Stimulated activated CD8-positive, alpha-beta memory T cell treated with anti-CD3 and anti-CD28 coated beads, Interleukin-12 subunit alpha, Interleukin-12 subunit beta, amount 100 ng/mL, for 4 hours (primary cell): ENCODE measurements at places on chromosomes 11 and 22.
A peak's percentile ranks its signal among the peaks of the same experiment; 100 is the strongest.

DNA sequence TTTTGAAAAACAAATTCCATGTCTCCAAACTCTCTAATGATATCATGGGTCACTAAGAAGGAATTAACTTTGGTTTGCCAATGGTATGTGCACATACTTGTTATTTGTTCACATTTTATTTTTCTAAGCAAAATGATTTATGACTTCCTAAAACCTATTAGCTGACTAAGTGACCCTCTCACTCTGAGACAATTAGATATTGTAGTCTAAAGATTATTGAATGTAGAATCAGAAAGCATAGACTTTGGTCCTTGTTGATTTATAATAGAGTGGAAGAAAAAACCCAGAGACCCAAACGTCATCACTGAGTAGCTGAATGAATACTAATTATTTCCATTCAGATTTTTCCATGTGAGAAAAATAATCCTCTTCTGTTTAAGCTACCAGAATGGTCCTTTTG is 243.5 kb upstream of the ANO3 start:
- DNase-seq: no peak

- no peak for DNase-seq
Observed at GRCh38 chr22:19853058-19853878, 1.4 kb downstream of the GNB1L start.

DNA sequence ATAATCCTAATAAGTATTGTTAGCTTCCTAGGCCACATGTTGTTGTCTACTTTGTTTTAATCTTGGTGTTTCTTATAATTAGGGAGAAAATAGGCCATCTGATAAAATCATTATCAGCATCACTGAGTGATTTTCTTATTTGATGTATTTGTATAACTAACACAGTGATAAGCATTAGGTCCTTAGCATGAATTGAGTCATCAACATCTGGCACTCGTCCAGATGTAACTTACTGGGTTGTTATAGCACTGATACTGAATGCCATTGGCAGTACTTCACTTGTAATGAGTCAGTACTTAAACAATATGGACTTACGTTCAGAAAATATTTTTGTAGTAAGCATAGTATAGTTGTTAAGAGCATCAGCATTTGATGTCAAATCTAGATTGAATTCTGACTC is 16.2 kb downstream of the API5 start:
- DNase-seq: no peak

GRCh38 chr11:65043881-65044501 is 3.0 kb downstream of the SAC3D1 start:
- no peak for DNase-seq

- no peak for DNase-seq
Observed at GRCh38 chr11:32332990-32333319, 102.4 kb downstream of the WT1 start.

DNA sequence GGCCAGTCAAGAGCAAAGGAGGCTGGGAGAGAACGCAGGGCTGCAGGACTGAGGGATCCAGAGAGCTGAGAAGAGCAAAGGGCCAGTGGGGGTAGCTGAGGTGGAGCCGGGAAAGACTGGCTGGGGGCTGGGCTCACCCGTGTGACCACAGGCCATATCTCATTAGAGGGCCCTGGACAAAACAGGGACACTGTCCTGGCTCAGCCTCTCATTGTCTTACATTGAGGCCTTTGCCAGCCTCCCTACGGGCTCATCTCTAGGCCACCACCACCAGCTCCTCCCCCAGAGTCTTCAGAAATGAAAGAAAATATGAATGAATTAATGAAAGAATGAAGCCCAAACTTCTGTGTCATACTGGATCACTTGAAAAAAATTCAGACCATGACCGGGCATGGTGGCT is 9.2 kb downstream of the RAB36 start:
- DNase-seq: no peak

GRCh38 chr11:32892355-32893092 is at the start of gene QSER1:
TSS of gene QSER1 (plus strand) at chr11:32892811. CDS start at chr11:32893126, 315 bp downstream.
- peak; percentile 59 for DNase-seq

DNA sequence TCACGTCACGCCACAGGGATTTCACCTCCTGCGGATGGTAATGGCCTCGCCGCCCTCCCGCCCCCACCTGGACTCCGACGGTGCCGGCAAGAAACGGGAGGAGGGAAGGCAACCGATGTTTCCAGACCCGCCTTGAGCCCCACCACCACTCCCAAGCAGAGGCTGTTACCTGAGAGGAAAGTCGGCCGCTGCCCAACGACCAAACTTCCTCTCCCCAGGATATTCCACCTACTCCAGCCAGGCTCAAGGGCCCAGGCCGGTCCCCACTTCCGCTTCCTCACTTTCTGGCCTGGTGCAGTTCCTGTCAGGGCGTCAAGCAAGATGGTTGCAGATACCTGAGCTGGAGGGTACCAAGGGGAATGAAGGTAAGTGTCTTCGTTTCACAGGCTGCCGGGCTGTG is at the start of gene ENTHD1:
Gene ENTHD1, minus strand, starts transcription at position 235 of the 400 bp plus-strand sequence. CDS start 6,012 bp downstream, outside the sequence.
- DNase-seq: no peak

DNA sequence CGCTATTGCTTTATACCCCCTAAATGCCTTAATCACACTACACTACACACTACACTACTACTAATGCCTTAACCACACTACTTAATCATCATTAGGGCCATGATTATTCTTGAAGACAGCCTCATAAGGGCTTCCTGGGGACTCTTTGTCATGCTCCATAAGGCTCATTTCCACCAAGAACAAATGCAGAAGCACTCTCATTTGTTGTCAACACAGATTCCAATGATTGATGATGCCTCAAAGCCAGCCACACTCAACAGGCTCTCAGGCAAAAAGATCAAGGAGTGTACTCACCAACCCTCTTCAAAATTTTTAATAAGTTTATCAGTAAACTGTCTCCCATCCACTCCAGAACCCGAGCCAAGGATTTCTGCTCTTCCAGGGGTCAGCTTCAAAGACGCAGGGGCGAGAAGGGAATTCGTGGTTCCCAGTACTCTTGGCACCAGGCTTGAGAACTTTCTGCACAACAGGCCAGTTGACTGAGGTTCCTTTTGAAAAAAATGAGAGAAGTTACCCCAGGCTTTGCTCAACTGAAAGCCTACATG is 204.7 kb upstream of the GUCY1A2 start:
- DNase-seq: no peak

- DNase-seq: no peak
Observed at GRCh38 chr22:19672054-19672776, 42.1 kb upstream of the SEPTIN5 start.

DNA sequence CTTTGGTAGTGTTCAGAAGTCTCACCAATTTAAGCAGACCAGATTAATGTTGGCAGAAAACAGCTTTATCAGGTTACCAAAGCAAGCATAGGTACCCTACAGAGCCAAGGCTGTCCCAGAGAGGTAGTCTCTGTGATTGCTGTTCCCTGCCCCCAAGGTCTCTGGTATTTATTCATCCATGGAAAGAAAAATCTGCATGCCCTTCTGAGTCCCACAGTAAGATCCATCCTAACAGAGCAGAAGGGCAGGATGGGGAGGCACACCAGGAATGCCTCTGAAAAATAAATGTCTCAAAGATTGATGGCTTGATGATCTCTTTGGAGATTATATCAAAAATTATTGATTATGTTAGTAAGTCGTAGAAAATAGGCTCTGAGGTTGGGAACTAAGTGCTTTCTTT is 122.8 kb downstream of the FAT3 start:
- no peak for DNase-seq

DNA sequence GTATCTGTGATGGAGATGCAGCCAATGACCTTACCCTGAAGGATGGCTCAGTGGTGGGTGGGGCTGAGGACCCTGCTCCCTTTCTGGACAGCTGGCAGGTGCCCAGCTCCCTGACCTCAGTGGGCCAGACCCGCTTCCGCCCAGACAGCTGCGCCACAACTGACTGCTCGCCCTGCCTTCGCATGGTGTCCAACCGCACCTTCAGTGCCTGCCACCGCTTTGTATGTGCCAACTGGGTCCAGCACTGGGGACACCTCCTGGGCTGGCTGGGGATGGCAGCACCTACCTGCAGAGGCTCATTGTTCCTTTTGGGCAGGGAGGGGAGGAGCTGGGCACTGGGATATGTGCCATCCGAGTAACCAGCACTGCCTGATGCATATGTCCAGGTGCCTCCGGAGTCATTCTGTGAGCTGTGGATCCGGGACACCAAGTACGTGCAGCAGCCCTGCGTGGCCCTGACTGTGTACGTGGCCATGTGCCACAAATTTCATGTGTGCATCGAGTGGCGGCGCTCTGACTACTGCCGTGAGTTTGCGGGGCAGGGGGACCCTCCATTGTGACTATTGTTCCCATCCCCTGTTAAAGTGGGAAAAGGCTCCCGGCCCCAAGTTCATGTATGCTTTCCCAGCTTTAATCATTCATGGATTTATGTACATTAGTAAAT is 84.8 kb downstream of the OTOG start:
- DNase-seq: no peak

DNA sequence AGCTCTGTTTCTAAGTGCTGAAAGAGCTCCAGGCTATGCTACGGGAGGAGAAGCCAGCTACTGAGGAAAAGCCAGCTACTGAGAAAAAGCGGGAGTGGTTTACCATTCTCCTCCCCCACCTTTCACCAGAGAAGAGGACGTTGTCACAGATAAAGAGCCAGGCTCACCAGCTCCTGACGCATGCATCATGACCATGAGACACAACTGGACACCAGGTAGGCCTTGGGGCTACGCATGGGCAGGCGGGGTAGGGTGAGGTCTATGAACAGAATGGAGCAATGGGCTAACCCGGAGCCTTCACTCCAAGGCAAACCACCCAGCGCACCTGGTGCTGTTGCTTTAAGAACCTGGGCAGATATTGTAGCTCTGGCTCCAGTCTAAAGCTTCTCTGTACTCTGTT is 1.1 kb downstream of the IL18BP start:
- no peak for DNase-seq

- DNase-seq: no peak
Observed at GRCh38 chr11:106415510-106415909, 338.0 kb downstream of the AASDHPPT start.

DNA sequence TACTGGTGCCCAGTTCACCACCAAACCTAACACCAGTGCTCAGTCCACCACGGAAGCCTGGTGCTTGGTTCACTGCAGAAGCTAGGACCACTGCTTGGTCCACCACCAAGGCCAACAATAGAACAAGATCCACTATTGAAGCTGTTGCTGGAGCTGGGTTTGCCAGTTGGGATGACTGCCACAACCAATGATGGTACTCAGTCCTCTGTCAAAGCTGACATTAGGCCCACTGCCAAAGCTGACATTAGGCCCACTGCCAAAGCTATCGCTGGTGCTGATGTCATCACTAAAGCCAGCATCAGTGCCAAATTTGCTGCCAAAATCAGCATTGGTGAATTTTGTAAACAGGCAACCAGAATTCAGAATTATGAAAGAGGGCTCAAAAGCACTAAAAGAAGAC is 1850.2 kb upstream of the RAG2 start:
- DNase-seq: no peak

GRCh38 chr11:66221726-66222236 is 46.7 kb upstream of the RAB1B start:
- DNase-seq: no peak

DNA sequence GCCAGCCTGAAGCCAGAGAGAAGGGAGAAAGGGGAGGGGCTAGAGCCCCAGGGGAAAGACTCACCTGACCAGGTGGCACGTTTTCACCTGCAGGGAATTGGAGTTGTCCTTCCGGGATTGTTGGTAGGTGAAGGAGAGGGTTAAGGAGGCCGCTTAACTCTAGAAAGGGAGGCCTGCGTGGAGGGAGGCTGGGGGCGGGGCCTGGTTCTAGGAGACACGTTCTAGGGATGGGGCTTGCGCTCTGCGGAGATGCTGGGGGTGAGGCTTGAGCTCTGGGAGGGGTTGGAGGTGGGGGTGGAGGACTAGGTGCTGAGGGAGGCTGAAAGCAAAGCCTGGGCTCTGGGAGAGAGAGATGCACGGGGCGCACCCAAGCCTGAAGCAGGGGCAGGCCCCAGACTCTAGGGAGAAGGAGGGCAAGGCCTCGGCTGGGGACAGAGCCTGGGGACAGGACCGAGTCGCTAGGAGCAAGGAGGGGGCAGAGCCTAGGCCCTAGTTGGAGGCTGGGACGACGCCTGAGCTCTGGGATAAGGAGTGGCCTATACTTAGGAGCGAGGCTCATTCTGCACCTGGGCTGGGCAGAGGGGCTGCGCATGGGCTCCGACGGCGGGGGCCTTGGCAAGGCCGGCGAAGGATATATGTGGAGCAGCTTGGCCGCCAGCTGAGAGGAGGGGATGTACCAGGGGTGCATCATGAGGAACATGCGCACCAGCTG is 2.4 kb downstream of the RASGRP2 start:
- DNase-seq: no peak

- no peak for DNase-seq
Observed at GRCh38 chr11:61352038-61352437, 9.6 kb downstream of the CYB561A3 start.

GRCh38 chr11:125270711-125271110 is 106.2 kb downstream of the PKNOX2 start:
- no peak for DNase-seq

GRCh38 chr11:68987211-68987610 is 6.4 kb upstream of the MRGPRD start:
- no peak for DNase-seq

GRCh38 chr11:61910187-61911127 is 6.9 kb downstream of the RAB3IL1 start:
- DNase-seq: no peak
